ENCODE measurements at places on chromosomes 7 and 10.

DNA sequence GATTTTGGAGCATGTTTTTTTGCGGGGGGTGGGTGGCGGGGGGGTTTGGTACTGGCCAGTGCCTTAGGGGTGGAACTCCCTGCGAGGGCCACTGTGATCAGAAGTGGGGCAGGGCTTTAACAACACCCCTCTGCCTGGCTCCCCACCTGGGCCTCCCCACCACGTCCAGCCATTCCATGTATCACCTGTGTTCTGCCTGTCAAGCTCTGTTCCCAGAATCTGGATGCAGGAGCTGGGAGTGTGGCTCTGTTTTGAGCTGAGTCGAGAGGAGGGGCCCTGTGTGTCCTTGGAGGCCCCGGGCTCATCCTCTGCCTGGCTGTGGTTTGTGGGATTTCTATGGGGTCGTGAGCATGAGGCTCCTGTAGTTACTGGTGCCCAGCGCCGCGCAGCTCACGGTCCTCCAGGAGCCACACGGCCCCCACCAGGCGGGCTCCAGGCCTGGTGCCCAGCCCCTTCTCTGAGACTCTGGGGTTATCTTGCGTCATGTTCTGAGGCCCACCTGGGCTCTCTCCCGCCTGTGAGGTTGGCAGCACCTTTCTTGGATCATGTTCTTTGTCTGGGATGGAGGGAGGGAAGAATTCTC is 29.6 kb downstream of the PFKFB3 start:
- DNase-seq: no peak

GRCh38 chr10:3068201-3068967 is 1.0 kb downstream of the PFKP start:
- no peak for DNase-seq

- DNase-seq: no peak
Measured at GRCh38 chr7:145169908-145170307, 334.1 kb upstream of the TPK1 start.

GRCh38 chr7:80819503-80819902 is 99.3 kb downstream of the SEMA3C start:
- no peak for DNase-seq

- DNase-seq: peak; percentile 77
Measured at GRCh38 chr10:17074541-17074847, 55.1 kb downstream of the CUBN start.

- no peak for DNase-seq
Measured at GRCh38 chr7:158106272-158106671, 481.4 kb downstream of the PTPRN2 start.

GRCh38 chr10:74187237-74187636 is 36.2 kb downstream of the ADK start:
- DNase-seq: no peak

GRCh38 chr10:1037098-1037497 is 11.4 kb upstream of the IDI2 start:
- no peak for DNase-seq

DNA sequence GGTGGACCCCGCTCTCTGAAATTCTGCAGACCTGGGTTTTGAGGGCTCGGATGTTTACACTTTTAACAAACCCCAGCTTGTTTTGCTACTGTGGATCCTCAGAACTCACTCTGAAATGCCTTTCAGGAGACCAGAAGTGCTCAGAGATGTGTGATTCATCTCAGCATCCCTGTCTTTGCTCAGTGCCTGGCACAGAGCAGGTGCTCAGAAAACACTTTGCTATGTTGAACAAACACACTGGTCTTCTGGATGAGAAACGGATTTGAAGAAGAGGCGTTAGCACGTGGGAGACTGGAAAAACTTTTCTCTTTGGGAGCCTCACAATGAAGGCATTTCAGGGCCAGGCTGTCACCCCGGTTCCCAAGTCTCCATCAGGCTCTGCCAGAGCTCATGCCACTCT is 53.3 kb downstream of the SH3PXD2A start:
- DNase-seq: no peak

- DNase-seq: no peak
Measured at GRCh38 chr7:158345731-158346130, 241.9 kb downstream of the PTPRN2 start.

DNA sequence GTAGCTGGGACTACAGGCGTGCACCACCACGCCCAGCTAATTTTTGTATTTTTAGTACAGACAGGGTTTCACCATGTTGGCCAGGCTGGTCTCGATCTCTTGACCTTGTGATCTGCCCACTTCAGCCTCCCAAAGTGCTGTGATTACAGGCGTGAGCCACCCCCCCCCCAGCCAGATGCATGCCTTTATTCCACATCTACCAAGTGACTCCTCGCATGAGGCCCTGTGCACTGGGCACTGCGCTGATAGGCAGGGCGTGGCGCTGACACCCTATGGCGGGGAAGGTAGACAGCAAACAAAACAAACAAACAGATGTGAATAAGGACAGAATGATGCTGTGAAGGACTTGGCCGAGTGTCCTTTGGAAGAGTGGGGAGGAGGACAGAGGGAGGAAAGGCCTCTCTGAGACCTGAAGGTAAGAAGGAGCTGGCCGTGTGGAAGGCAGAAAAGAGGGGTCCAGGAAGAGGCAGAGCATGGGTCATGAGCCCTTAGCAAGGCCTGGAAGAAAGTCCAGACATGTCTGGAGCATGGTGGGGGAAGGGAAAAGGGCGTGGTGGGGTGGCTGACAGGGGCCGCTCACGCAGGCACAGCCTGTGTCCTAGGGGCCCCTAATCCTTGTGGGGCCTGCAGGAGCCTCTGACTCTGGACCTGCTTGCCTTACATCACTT is 47.5 kb upstream of the CACUL1 start:
- DNase-seq: no peak

DNA sequence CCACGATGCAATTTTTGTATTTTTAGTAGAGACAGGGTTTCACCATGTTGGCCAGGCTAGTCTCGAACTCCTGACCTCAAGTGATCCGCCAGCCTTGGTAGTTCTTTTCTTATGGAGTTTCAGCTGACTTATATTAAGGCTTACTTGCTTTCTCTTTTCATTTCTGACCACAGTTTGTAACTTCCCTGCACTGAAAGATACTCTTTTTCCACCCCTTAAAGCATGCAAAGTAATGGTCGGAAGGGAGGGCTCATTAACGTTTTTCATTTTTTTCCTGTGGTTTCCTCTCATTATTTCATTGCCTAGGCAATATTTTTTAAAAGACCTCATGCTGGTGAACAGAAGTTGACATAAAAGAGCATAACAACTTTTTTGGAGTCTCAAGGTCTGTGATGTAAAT is 27.0 kb downstream of the ADRB1 start:
- DNase-seq: no peak

DNA sequence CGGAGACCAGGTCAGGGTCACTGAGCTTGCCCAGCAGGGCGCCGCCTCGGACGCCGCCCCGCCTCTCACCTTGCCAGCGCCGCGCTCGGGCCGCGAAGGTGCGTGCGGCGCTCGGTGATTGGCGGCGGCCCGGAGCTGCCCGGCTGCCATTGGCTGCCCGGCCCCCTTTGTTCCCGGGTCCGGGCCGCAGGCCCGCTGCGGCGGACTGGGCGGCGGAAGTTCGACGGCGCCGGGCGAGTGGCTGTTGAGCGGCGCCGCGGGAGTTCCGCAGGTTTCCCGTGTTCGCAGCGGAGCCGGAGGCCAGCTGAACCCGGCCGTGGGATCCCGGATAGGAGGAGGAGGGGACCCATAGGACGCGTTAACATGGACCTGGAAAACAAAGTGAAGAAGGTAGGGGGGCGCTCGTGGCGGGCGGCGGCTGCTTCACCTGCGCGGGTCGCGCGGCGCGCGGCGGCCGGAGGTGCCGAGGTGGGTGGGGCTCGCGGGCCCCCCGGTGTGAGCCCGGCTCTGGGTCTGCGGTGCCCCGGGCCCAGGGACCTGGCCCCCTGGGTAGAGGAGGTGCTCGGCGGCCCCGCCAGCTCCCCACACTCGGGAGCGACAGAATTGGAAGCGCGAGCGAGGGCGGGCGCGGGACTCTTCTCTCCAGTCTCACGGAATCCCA is at the start of gene TES:
TSS of gene TES (plus strand) at position 195 of the 661 bp plus-strand sequence. CDS start at position 364, 169 bp downstream.
- peak; percentile 70 for DNase-seq

DNA sequence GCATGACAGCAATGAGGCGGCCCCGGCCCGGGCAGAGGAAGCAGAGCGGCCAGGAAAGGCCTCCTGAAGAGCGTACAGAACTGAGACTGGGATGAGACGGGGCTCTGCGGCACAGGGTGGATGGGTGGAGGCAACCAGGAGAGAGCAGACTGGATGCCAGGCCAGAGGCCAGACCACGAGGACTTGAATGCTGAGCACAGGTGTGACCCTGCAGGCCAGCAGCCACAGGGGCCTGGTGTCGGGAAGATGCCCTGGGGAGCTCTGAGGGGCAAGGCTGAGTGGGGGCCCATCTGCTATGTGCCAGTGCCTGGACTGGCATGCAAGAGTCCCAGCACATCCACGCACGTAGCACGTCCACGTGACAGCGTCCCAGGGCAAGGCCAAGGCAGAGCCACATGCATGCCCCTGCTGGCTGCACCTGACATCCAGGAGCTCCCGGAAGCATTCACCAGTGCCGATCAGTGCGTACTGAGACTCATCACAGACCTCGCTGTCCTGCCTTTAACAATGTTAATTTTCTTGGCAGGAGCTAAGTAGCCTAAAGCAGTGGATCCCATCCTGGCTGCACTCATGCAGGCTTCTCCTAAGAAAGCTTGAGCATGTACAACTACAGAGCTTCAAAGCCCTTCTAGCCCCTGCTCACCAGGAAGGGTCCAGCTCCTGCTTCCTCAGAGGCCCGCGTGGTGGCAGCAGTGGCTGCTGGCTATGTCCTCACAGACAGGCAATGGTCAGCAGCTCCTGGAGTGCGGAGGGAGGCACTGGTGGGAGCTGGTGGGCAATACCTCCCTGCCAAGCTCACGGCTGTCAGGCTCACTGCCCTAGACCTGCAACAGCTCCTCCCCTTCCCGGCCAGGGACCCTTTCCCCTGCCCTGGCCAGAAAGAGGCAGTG is 18.0 kb downstream of the GRID1 start:
- no peak for DNase-seq

- no peak for DNase-seq
Measured at GRCh38 chr10:124149189-124150042, 56.0 kb upstream of the CHST15 start.

GRCh38 chr7:117165656-117166055 is 157.2 kb downstream of the WNT2 start:
- DNase-seq: no peak

DNA sequence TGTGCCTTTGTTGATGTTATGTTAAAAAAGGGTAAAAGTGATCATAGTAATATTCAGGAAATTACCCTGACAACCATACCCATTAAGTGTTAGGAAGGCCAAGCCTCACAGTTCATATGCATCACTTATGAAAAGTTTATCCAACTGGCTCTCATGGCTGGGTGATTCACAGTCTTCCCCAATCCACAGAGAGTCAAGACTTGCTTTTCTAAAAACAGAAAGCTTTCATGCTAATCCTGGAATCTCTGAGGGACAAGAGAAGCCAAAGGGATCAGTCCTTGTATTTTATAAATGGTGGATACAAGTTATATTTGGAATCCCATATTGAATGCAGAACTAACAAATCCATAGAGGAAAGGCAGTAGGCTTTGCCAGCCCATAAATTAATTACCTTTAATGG is 218.3 kb downstream of the JAZF1 start:
- DNase-seq: no peak

GRCh38 chr7:149824748-149825566 is 13.2 kb upstream of the ZNF862 start:
- DNase-seq: no peak

DNA sequence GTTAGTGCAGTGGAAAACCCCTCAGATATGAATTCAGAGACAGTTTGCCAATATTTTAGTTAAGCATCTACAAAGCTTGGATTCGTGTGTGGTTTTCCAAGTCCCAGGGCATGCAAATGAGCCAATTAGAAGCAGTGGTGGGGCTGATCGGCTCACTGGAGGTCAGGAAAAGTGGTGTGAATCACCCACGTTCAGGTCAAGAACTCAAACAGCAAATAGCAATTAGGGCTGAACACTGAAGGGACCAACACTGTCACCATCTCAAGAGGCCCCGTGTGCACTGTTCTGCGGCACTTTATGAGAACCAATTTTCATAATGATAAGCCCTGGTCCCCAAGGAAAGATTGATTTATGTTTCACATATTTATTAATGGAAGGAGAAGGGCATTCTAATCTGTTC is 68.9 kb downstream of the ADARB2 start:
- no peak for DNase-seq

GRCh38 chr7:130069179-130069977 is 956 bp upstream of the KLHDC10 start:
- DNase-seq: no peak

- no peak for DNase-seq
Measured at GRCh38 chr10:11425296-11425610, 186.2 kb downstream of the USP6NL start.

GRCh38 chr10:11238893-11239292 is 221.2 kb downstream of the CELF2 start:
- DNase-seq: no peak

- peak; percentile 96 for DNase-seq
Measured at GRCh38 chr10:8435186-8436055, 380.9 kb downstream of the GATA3 start.

DNA sequence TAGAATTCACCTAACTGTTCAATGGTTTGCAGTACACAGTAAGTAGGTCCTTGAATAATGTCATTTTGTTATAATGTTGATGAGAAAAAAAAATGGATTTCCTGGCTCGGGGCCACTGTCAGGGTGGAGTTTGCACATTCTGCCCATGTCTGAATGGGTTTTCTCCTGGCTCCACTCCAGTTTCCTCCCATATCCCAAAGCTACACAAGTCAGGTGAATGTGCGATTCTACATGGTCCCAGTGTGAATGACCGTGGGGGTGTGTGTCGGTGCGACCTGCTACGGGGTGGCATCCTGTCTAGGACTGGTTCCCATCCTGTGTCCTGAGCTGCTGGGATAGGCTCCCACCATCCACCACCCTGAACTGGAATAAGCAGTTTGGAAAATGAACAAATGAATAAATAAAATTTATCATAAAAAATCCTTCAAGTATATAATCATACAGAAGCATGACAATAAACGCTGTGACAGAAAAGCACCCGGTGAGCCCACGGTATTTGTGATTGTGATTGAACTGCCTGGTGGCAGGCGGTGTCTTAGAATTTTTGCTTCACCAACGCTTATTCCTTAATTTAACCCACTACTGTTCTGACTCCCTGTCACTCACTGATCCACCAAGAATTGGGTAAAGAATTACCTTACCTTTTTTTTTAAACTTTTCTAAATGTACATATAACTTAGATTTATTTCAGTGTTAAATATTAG is 114.1 kb downstream of the ICA1 start:
- DNase-seq: no peak

GRCh38 chr10:2494399-2494798 is 572.9 kb upstream of the PFKP start:
- no peak for DNase-seq
